Fibroblast of upper back skin (primary cell): ENCODE measurements at places on chromosomes 5 and 9.

GRCh38 chr5:10731913-10732312 is 29.1 kb downstream of the DAP start:
- no peak for DNase-seq

- DNase-seq, result peak; percentile 29
Measured at GRCh38 chr5:116532762-116533525, 41.7 kb downstream of the SEMA6A start.

DNA sequence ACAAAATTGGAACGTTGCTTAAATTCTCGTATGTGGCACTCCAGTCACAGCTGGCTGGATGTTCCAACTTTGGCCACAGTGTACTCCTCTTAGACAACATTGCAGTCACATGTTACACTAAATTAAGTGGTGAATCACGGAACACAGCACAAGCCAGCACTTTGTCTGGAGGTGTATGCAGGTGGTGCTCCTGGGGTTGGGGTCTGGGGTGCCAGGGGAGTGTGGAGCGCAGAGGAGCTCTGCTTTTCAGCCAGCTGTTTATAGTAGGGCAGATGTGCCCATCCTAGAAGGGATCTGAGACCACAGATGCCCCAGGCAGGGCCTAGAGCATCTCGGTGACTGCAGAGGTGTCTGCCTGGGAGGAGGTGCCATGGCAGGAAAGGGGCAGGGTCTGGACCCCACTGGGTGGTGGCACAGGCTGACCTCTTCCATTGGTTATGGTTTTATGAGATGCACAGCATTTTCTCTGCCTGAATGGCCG is 82.6 kb downstream of the WNK2 start:
- DNase-seq, result no peak

DNA sequence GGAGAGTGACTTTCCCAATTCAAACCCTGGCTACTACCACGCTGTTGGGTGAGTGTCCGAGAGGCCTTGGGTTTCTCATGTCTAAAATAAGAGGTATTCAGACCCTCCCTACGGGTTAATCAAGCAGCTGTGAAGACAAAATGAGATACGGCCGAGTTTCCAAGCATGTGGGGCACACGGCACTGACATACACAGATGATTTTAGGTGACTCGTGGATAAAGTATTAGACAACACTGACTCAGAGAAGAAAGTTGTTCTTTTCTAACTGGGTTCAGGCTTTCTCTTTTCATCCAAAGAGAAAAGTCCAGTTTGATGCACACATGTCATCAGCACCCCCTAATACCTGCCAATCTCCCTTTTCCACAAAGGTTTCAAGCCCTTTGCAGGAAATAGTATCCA is 15.6 kb downstream of the FOXI1 start:
- DNase-seq, result peak; percentile 80

GRCh38 chr9:120970244-120970643 is 43.6 kb upstream of the TRAF1 start:
- DNase-seq, result peak; percentile 26

DNA sequence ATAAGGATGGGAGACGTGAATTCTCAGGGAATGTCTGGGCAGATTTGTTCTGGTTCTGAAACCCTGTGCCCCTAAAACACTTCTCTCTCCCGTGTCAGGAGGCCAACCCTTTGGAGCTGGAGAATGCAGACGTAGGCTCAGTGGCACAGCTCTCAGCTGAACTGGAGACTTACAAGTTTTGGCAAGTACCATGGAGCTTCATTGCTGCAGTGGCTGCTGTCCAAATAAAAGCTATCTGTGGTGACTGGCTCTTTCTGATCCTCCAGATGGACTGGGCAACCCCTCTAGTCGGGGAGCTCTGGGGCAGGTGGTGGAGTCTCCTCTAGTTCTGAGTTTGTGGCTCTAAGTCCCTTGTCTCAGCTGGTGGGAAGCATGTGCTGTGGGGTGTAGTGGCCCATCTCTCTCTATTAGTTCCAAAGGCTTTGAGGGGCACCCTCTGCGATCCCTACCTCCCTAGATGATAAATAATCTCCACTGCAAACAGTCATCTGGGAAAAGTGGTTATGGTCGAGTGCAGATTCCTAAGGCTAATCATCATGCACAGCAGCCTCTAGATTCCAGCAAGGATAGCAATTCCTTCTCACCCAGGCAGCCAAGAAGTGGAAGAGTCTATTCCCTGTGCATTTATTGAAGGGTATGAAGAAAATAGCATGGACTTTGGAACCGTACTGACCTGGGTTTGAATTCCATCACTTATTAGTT is 204.2 kb upstream of the KLF4 start:
- DNase-seq, result peak; percentile 87

DNA sequence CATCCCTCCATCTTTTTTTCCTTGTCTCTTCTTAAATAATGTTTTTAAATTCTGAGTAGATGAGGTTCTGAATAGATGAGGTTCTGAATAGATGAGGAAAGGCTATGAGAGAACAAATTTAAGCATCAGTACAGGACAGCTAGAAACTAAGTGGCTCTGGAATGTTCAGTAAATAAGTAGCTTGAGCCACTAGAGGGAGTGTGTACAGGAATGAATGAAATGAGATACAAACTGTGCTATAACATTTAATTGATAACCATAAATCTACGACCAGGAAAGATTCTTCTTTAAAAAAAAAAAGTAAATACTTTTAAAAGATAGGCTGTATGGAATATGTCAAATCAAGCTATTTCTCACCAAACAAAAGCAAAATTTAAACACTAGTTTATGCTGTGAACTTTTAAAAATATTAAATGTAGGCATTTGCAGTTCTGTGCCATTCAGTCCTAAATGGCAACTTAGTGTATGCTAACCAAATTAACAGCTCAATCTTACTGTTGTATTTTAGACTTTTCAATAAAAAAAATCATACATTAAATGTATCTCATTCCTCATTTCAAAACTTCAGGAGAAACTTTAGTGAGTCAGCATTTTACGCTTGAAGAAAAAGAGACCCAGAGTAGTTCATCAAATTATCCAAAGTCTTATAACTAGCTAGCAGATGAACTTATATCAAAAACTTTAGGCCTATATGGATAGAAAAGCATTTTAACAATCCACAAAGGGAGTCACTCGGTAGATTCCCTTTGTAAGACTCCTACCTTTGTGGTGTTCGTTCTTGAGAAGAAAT is 70.4 kb upstream of the SNX2 start:
- peak; percentile 69 for DNase-seq

- no peak for DNase-seq
Measured at GRCh38 chr9:117123729-117124128, 291.1 kb downstream of the ASTN2 start.

GRCh38 chr5:153991168-153991567 is 47.5 kb downstream of the FAM114A2 start:
- DNase-seq, result no peak

GRCh38 chr9:108664309-108665255 is 191.2 kb downstream of the ACTL7B start:
- no peak for DNase-seq

- no peak for DNase-seq
Measured at GRCh38 chr5:6269925-6270324, 108.4 kb downstream of the MED10 start.

- DNase-seq, result no peak
Measured at GRCh38 chr5:154761046-154761736, 6.0 kb downstream of the LARP1 start.

GRCh38 chr5:121982893-121983285 is 21.1 kb downstream of the SRFBP1 start:
- DNase-seq, result no peak

DNA sequence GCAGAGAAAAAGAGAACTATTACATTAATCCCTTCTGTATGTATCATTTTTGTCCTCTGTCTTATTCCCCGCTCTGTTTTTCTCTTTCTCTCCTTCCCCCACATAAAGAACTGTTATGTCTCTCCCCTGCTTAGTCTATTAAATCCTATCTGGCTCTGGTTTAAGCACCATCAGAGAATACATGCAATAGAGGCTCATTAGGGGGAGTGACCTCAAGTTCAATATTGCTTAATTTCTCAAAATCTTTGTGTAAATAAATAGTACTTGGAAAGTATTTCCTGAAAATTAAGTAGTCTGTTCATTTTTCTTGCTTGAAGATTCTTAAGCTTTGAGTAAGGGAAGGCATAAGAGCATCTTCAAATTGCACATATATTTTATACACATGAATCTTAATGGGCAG is 41.2 kb upstream of the FAM174A start:
- no peak for DNase-seq

DNA sequence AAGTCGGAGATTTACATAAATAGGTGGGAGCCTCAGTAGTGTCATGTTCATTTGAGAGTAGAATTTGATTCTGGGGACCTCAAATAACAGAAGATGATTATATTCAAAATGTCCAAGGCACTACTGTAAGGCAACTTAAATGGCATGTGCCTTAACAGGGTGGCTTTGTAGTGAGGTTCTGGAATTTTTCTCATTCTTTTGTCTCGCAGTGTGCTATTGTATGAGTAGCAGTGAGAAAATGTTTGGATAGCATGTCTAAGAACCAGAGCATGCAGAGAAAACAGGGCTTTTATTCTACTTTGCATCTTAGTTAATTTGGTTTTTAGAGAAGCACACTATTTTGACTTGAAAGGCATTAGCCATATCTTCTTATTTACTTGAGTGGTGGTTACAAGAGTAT is 25.0 kb downstream of the MAST4 start:
- peak; percentile 19 for DNase-seq

DNA sequence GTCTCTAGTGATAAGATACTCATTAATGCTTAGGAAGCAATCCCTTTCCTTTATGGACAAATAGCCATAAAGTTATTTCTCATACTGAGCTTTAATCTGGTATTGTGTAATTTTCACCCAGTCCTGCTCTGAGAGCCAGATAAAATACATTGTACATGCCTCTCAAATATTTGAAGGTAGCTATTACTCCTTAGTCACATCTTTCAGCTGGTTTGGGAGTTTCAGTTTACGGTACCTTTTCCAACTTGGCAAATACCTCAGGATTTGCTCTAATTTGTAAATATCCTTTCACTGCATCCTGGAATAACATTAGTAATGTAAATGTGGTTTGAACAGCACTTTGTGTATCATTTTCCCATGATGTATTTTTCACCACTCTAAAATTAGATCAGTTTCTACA is 47.4 kb downstream of the ABHD17B start:
- DNase-seq, result peak; percentile 53

DNA sequence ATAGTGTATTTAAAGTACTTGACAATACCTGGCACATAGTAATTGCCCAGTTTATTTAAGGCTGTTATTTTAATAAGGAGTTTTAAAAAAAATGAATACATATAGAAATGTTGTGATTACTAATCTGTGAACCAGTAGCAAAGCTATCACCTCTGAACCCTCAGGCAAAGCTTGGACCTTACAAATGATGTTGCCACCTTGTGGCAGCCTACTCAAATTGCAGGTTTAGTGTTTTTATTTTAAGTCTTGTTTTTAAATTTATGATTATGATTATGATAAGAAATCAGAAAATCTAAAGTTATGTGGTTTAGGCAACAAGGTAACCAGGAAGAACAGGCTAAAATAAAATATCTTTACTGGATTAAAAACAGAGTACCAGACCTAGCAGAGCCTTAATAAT is 35.8 kb downstream of the PPARGC1B start:
- DNase-seq, result no peak

- no peak for DNase-seq
Measured at GRCh38 chr5:76445063-76445462, 42.0 kb downstream of the IQGAP2 start.

GRCh38 chr5:130555429-130555828 is 609.6 kb downstream of the HINT1 start:
- no peak for DNase-seq

DNA sequence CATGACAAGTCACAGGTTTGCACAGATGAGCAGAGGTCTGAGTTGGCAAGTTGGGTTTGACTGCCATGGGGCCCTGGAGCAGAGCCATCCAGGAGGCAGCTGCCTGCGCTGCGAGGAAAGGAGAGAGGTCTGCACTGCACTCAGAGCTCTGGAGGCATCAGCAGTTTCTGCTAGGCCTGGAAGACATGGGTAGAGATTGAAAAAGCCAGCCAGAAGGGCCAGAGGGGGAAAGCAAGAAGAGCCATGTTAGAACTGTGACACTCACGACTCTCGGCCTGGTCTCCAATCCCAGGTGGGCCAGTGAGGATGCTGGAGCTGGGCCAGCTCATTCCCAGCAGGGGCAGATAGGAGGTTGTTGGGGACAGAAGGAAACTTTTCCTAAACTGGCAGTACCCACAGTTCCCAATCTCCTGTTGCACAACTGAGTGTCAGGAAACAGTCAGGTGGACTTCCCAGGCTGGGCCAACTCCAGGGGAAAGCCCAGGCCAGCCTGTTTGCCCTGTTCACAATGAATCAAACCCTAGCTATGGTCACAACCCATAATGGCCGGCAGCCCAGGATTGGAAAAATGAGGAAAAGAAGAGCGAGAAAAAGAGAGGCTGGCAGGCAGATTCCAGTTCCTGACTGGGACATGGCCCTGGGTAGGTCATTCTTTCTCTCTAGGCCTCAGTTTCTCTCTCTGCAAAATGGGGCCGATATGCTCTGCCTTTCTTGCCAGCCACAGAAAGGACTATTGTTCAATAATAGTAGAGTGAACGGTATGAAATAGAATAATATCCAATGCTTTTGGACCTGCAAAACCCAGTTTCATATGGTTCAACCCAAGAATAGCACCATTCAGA is 7.8 kb upstream of the ORM1 start:
- no peak for DNase-seq

DNA sequence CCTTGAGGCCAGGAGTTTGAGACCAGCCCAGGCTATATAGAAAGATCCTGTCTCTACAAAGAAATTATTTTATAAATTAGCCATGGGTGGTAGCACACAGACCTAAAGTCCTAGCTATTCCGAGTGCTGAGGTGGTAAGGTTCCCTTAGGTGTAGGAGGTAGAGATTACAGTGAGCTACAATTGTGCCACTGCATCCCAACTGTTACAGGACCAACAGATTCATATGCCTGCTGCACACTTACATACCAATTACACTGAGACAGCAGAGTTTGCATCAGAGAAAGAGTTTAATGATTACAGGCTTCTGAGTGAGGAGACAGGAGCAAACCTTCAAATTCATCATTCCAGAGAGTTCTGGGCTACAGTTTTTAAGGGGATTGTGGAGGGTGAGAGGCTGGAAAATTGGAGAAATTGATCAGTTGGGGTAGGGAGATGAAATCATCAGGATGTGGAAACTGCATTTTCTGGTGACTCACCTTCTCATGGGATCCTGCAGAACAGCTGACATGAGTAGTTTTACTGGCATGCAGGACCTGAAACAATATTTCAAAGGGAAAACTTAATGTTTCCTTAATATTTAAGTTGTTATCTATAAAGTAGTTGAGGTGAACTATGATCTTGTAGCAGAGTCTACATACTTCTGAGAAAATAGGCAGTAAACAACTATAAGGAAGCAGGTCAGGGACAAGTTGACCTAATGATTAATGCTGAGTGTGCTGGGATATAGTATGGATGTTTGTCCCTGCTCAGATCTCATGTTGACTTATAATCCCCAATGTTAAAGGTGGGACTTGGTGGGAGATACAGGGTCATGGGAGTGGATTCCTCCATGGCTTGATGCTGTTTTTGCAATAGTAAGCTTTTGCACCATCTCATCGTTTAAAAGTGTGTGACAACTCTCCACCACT is 54.7 kb downstream of the ANXA2R start:
- DNase-seq, result peak; percentile 88

GRCh38 chr9:97528529-97529230 is 27.2 kb downstream of the TMOD1 start:
- no peak for DNase-seq

- no peak for DNase-seq
Measured at GRCh38 chr9:87569008-87569509, 71.4 kb downstream of the DAPK1 start.

- DNase-seq, result no peak
Measured at GRCh38 chr9:5947912-5948311, 57.2 kb downstream of the MLANA start.

- DNase-seq, result no peak
Measured at GRCh38 chr9:98159301-98159700, 33.1 kb downstream of the CORO2A start.
